CD4-positive, alpha-beta memory T cell (primary cell): ENCODE measurements at places on chromosomes 12 and 14.

- no peak for DNase-seq
Observed at GRCh38 chr12:11746024-11746771, 96.7 kb downstream of the ETV6 start.

GRCh38 chr14:101502761-101503392, 58.4 kb upstream of the DIO3 start:
- no peak for DNase-seq

DNA sequence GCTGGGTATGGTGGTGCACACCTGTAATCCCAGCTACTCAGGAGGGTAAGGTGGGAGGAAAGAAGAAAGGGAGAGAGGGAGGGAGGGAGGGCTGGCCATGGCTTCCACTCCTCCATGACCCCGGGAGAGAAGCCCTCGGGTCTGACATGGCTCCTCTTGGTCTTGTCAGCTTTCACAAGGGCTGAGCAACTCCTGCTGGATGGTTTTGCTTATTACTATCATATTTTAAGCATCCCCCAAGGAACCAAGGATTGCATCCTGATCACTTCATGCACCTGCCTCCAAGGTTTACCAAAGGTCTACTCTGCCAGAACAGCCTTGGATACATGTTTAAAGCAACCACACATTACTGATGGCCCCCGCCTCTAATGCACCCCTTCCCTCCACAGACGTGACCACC, 28.0 kb upstream of the NCOR2 start:
- no peak for DNase-seq

GRCh38 chr12:124682425-124683151, 115.2 kb upstream of the NCOR2 start:
- no peak for DNase-seq

- DNase-seq: no peak
Observed at GRCh38 chr12:31620311-31620710, 29.4 kb upstream of the DENND5B start.
